ENCODE measurements at places on chromosomes 6 and 20.
A peak's percentile ranks its signal among the peaks of the same experiment; 100 is the strongest.

DNA sequence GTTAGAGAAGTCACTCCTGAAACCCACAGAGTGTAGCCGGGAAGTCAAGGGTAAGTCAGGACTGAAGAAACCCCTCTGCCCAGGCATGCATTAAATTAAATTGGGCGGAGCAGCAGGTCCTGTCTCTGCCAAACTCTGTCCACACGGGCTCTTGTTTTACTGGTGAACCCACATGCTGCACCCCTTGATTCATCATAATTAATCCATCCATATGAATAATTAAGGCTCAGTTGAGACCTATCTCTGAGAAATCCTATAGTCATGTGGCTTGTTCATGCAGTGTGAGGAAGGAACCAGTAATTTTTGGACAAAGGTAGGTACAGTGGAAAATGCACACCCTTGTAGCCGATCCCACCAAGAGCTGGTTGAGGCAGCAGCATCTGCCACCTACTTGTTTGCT lies 43.0 kb downstream of the PXDC1 start:
- DNase-seq, result no peak

DNA sequence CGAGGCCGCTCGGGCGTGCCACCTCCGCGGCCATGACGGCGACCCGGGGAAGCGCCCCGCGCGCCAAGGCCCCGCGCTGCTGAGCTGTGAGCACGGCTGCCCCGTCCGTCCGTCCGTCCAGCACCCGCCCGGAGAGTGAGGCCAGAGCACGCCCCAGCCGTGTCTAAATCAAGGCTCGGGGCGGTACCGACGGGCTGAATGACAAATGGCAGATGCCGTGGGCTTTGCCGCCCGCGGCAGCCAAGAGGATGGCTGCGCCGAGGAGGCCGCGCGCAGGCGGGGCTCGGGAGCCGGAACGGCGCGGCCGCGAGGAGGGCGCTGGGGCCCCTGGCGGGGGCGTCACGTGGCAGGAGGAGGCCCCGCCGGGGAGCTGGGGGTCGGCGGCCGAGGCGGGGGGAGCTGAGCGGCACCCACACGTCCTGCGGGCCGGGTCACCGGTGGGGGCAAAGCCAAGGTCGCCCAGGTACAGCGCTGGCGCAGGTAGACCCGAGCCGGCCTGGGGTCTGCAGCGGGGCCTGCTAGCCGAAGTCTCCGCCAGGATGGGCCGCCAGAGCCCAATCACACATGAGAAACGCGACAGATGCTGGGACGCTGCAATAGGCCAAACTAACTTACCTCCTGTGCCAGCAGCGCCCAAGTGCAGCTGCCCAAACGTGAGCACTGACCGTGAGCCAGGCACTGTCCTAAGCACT lies at the start of gene PLAGL1:
Gene PLAGL1, minus strand, starts transcription at position 140 of the 692 bp plus-strand sequence. CDS start 60,123 bp downstream, outside the sequence.
- DNase-seq, result peak; percentile 57

DNA sequence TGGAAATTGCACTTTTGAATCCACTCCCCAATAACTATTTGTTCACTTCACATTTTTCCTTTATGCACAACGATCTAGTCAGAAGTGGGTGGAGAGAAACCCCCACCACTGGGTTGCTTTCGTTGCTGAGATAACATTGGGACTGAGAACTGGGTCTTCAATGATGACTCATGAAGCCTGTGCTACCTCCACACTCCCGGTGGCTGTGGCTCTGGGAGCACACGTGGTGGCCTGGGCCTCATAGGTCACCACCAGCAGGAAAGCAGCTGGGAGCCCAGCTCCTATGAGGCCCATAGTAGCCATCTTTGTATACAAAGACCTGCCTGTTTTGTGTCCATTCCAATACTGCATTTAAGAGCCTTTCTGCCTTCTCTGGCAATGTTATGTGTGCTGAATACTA lies 178.0 kb upstream of the SASH1 start:
- no peak for DNase-seq

- no peak for DNase-seq
Measured at GRCh38 chr6:73610444-73611275, 43.1 kb downstream of the SLC17A5 start.

DNA sequence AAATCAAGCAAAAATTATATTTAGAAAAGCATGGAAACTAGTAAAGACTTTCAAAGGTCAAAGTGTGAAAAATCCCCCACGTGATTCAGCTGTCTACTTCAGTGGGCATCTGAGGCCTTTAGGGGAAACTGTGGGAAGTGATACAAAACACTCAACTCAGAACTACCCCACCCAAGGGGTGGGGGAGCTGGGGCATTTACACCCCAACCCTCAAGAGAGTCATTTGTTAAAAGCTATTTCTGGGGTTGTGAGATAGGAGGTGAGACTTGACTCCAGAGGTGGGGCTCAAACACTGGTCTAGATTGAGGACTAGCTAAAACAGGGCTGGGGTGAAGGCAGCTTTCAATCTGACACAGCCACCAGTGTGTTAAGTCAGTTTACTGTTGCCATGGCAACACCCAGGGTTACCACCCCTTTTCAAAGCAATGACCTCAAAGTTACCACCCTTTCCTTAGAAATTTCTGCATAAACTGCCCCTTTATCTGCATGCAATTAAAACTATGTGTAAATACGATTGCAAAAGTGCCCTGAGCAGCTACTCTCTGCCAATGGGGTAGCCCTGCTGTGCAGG lies 9.9 kb upstream of the GTSF1L start:
- no peak for DNase-seq

GRCh38 chr6:163285691-163286090 lies 128.8 kb upstream of the QKI start:
- DNase-seq, result no peak
